ENCODE measurements at places on chromosomes 2 and 18.
A peak's percentile ranks its signal among the peaks of the same experiment; 100 is the strongest.

DNA sequence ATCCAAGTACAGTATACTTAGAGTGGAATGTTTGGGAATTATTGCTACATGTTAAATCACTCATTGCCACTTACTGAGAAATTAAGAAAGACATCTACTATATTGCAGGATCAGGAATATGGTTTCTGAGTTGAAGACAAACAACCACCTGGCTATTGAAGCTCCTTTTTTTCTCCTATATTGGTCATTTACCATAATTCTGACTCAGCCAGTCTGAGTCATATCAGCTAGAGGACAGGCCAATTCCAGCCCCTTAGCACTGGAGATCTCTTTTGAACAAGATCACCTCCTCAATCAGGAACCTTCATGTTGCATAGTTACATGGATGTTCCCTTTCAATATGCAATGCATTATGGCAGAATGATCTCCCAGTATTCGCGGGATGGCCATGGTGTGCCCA lies 42.7 kb upstream of the CDH19 start:
- no peak for DNase-seq

DNA sequence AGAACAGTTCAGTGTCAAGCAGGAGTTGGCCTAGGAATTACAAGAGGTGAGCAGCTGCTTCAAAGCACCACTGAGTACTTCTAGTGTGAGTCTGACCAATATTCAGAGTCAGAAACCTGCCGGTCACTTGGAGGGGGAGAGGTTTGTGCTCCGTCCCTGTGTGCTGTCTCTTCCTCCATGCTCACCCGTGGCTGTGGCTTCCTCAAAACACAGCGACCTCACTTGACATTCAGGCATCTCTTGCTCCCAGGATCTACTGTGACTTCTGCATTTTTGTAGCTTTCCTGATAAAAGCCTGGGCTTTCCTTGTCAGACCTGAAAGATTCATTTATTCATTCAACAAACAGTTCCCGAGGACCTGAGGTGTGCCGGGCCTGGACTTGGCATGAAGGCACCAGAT lies 32.9 kb downstream of the TPRKB start:
- no peak for DNase-seq

- DNase-seq: no peak
Measured at GRCh38 chr2:32611366-32611765, 16.5 kb upstream of the TTC27 start.

DNA sequence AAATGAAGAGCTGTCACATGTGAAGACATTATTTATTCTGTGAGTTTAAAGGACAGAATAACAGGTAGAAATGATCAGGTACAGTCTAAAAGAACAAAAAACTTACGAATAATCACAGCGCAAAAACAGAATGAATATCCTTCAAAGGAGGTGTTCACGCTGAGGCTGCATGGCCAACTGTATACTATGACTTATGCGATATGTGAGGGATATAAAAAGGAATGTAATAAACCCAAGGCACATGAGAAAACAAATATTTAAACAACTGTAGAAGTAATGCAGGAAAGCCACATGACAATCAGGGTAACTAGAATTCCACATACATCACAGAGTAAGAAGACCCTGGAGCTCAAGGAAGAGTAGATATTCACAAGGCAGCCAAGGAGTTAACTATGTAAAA lies 81.3 kb downstream of the RTTN start:
- no peak for DNase-seq

DNA sequence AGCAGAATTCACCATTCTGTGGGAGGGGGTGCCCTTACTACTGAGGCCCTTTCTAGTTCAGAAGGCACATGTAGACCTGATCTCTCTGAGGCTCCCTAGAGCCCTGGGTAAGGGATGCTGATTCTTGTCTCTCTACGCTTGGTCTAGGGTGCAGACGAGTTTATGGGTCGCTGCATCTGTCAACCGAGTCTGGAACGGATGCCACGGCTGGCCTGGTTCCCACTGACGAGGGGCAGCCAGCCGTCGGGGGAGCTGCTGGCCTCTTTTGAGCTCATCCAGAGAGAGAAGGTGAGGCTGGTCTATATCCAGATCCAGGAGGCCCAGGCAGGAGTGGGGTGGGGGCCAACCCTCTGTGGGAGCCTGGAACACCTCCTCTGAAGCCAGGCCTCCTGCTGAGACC lies 147.2 kb downstream of the DYSF start:
- DNase-seq: no peak

- peak; percentile 40 for DNase-seq
Measured at GRCh38 chr2:119468154-119468955, 36.7 kb downstream of the TMEM37 start.

GRCh38 chr18:63965716-63966330 lies 4.1 kb upstream of the SERPINB8 start:
- DNase-seq: no peak

GRCh38 chr2:99811544-99811943 lies 321.7 kb upstream of the REV1 start:
- DNase-seq: no peak

GRCh38 chr2:85772019-85772745 lies 18.4 kb downstream of the ATOH8 start:
- DNase-seq: peak; percentile 82

GRCh38 chr18:36415171-36415570 lies 117.7 kb downstream of the FHOD3 start:
- DNase-seq: no peak

GRCh38 chr2:148812306-148812705 lies 62.7 kb upstream of the KIF5C start:
- DNase-seq: no peak

DNA sequence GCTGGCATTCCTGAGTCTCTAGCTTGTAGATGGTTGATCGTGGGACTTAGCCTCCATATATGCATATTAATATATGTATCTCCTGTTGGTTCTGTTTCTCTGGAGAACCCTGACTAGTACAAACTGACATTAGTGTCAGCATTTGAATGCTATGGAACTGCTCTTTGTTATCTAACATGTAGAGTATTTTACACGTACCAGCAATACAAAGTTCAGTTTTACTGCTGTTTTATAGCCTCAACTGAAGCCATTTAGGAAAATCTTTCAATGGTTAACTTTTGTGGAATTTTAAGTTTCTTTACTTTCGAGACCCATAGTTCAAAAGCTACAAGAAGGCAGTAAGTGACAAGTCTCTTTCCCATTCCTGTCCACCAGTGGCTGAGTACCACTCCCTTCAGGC lies 418.4 kb downstream of the NUP35 start:
- no peak for DNase-seq

GRCh38 chr18:13621446-13621849 lies 104.9 kb downstream of the FAM210A start:
- no peak for DNase-seq

DNA sequence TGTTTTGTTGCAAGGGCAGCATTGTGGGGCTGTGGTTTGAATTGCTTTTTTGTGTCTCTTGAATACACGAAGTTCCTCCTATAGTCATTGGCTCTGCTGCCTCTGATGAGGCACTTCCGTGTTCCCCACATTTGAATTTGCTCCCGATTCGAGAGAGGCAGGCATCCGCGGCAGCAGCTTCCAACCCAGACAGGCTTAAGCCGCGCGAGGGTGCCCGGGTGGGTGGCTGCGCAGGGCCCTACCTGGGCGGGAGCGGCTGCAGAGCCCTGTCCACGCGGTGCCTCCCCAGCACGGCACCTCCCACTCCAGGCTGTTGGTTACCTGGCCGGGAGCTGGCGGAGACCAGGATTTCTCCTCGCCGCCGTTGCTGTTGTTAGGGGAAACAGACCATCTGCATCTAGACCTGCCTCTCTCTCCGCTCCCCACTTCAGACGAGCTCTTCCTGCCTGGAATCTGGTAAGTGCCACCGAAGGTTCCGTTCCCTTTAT lies 151.3 kb downstream of the NEDD4L start:
- no peak for DNase-seq

GRCh38 chr2:53867169-53867568 lies 7.4 kb upstream of the GPR75 start:
- no peak for DNase-seq

DNA sequence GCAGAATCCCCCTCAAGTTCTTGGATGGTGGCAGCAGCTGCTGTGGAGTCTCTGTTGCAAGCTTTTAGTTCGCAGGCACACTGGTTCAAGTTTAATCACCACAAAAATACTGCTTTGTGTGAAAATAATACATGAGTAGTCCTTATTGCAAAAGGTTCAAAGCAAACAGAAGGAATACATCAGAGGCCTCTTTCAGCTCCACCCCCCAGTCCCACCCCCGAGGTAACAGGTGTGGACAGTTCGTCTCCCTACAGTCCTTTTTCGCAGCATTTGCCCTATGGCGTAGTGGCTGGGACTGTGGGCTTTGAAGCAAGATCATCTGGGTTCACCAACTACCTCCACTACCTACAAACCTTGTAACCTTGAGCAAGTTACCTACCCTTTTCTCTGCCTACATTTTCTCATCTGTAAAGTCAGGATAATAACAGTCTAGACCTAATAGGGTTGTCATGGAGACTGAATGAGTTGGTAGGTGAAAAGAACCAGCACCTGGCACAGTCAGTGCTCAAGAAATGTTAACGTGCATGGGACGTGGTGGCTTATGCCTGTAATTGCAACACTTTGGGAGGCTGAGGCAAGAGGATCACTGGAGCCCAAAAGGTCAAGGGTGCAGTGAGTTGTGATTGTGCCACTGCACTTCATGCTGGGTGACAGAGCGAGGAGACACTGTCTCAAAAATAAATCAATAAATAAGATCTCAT lies 61.7 kb downstream of the TCF7L1 start:
- peak; percentile 39 for DNase-seq

DNA sequence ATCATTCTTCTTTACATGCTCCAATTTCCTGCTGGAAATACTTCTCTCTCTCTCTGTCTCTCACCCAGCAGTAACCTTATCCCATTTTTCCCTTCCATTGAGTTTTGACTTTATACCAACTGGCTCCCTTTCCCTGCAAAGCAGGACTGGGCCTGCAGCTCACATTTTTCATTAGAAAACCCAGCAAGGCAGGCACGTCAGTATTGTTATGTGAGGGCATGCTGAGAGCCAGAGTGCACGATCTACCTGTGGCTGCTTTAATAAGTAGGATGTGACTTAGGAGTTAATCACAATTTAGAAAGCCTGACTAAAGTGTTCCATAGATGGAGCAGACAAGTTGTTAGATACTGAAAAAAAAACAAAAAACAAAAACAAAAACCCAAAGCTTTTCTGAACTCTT lies 5.2 kb upstream of the NDUFV2 start:
- DNase-seq: no peak

GRCh38 chr2:155547571-155547970 lies 785.0 kb downstream of the NR4A2 start:
- no peak for DNase-seq

DNA sequence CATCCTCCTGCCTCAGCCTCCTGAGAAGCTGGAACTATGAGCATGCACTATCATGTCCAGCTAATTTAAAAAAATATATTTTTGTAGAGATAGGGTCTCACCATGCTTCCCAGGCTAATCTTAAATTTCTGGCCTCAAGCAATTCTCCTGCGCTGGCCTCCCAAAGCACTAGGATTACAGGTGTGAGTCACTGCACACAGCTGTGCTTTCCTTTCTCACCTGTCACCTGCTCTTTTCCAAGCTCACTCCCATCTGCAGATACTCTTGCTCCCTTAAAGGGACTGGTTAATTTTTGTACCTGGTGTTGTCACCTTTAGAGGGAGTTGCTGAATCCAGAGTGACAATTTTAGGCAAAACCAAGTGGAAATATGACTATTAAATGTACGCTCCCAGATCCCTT lies 178.2 kb downstream of the LOXHD1 start:
- DNase-seq: no peak

- no peak for DNase-seq
Measured at GRCh38 chr2:12896318-12896982, 179.7 kb downstream of the TRIB2 start.

- DNase-seq: no peak
Measured at GRCh38 chr18:58338961-58339592, 289.8 kb downstream of the ALPK2 start.

- DNase-seq: no peak
Measured at GRCh38 chr2:236855866-236856847, 229.5 kb upstream of the COPS8 start.

DNA sequence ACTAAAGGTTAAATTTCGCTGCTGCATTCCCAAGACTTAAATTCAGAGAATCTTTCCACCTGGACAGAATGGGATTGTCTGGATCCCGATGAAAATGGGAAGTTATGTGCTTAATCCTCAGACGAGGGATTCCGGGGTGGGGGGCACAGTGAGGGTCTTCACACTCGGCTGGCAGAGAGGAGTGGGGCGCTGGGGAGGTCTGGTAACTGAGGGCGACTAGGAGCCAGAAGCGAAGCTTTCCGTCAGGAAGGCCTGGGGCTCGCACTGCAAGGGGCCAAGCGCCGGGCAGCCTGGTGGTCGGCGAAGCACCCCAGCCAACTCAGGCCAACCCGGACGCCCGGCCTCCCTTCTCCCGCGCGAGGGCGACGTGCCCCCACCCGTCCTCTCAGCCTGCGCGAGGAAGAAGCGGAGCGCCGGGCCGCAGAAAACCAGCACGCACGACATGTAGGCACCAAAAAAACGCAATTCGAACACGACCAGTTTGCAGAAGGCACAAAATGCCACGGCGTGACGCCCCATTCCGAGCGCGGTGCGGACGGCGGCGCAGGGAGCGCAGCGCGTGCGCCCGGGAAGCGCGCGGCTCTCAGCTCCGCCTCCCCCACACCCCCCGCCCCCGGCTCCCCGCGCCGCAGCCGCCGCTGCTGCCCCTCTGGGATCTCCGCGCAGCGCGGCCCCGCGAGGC lies 188.1 kb downstream of the ZEB2 start:
- peak; percentile 88 for DNase-seq

DNA sequence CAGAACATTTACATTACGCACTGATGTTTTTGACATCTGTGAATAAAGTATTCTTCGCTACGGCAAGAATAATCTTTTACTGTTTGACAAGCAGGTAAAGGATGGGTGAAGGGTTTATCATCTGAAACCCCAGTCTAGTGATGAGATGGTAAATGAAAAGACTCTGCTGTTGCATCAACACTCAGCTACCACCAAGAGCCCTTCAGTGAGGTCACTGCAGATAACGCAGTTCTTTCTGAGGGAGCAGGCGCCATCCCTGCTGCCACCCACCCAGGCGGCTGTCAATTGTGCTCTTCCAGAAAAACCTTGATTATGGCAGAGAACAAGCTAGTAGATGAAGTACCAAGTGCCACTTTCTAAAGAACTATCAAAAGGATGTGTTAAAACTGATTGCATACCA lies 58.7 kb downstream of the ABCG8 start:
- DNase-seq: no peak

DNA sequence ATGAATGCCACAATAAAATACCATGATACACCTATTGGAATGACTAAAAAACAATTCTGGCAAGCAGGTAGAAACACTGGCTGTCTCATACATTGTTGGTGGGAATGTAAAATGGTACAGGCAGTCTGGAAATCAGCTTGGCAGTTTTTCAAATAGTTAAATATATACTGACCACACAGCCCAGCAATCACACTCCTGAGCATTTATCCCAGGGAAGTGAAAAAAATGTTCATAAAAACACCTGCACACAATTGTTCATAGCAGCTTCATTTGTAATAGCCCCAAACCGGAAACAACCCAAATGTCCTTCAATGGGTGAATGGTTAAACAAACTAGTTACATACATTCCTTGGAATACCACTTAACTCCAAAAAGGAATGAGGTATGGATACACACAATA lies 137.2 kb downstream of the TFCP2L1 start:
- DNase-seq: no peak

Data from NCI-H774 (cell line).